Suppressor macrophage treated with lipopolysaccharide for 4 hours (primary cell): ENCODE measurements at places on chromosomes 2 and 18.
A peak's percentile ranks its signal among the peaks of the same experiment; 100 is the strongest.

- DNase-seq: no peak
Measured at GRCh38 chr2:133843091-133843490, 274.8 kb upstream of the NCKAP5 start.

DNA sequence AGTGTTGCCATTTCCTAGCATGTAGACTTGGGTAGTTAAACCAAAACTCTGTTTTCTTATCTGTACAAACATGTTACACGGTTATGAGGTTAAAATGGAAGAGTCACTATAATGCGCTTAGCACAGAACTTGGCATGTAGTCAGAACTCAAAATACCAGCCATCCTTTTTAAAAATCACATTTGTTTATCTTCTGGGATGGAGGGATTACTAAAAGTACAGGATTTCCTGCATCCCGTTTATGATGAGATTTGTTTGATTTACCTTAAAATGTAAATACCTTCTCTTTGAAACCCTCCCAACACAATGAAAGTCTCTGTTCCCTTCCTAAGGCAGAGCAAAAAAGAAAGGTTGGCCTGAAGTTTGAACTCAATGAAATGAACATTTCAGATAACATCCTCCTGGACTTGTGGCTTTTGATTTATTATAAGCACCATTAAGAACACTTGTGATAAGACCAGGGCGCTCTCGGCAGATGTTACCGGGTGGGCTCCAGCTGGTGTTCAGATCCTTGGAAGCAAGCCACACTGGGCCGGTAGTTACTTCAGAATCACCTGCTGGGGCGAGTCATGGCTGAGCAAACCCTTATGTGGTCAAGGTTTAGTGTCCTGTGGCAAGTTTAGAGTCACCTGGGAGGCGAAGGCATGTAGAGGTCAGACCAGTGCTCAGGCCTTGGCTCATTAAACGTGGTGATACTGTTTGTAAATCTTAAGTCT lies 105.7 kb downstream of the MGAT5 start:
- no peak for DNase-seq

DNA sequence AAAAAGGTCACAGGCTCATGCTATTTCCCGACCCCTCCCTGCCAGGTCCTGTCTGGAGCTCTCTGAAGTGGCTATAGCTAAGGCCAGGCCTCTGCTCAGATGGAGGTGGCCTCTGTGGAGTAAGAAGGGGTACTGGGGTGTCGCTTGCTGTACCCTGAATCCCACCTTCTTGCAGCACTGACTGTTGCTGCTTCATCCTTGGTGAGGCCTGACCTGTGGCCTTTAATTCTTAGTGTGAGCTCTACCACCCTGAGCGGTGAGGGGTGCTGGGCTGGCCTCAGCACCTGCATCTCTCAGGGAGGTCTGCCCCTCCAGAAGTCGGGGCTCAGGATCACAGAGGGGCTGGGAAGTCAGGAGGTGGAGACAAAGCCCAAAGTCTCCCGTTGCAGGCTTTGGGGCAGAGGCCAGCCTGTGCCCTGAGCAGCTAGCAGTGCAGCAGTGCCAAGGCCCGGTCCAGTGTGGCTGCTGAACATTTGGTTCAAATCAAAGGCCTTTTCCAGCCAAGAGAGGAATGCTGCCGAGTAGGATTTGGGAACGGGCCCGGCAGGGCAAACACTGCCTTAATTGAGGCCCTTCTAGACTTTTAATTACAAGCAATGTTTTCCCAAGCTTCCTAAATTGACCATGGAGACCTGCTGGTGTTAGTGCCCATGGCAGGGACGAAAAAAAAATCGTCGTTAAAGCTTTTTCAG lies 133.5 kb upstream of the HAAO start:
- no peak for DNase-seq

DNA sequence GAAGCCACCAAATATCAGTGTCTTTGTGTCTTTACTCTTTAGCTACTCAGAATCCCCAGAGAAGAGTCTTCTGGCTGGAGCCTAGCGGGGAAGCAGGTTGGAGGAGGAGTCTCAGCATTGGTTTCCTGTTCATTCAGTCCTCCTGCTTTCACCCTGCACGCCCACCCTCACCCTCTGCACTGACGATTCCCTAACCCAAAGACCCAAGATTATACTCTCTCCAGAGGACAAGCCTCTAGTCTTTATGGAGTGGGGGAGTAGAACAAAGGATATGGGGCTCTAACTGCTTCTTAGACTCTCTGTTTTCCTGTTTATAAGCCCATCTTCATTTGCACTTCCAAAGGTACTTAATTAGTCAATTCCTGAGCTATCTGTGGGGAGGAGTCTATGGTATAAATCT lies 338.8 kb downstream of the AGPS start:
- DNase-seq: no peak

DNA sequence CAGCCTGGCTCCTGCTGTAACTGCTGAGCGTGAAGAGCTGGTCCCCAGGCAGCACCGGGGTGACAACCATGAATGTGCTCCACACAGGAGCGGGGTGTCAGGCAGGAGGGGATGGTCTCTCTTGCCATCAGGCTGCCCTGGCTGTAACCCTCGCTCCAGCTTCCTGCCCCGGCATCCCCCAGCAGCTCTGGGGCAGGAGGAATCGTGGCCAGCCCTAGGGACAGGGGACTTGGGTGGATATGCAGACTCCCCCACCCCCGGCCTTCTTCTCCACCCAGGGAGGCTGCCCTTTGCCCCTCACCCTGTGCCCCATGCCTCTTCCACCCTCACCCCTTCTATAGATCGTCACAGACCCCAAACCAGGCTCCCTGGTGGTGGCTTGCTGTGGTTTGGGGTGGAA lies 69.4 kb upstream of the SMAD7 start:
- no peak for DNase-seq

- DNase-seq: no peak
Measured at GRCh38 chr18:10228326-10228725, 226.1 kb upstream of the APCDD1 start.

- DNase-seq: peak; percentile 73
Measured at GRCh38 chr2:224778474-224778877, 62.3 kb upstream of the CCDC195 start.

DNA sequence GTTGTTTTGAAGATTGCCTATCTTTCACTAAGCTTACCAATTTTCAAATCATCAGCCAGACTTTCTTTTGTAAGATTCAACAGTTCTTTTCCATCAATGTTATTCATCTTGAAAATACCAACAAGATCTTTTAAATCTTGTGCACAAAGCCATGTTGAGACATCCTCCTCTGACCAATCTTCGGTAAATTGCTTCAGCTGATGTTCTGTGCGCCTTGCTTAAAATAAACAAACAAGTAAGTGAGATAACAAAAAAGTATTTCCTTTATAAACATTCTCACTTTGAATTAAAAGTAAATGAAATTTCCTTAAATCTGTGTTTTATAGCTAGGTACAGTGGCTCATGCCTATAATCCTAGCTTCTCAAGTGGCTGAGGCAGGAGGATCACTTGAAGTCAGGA lies 30.3 kb downstream of the WDSUB1 start:
- no peak for DNase-seq

- no peak for DNase-seq
Measured at GRCh38 chr2:135815269-135815668, 21.7 kb downstream of the LCT start.

- no peak for DNase-seq
Measured at GRCh38 chr18:8232791-8233190, 376.4 kb upstream of the RAB12 start.

- no peak for DNase-seq
Measured at GRCh38 chr18:6917072-6917471, 187.6 kb downstream of the ARHGAP28 start.

- no peak for DNase-seq
Measured at GRCh38 chr2:55236992-55237543, 4.6 kb downstream of the RPS27A start.

DNA sequence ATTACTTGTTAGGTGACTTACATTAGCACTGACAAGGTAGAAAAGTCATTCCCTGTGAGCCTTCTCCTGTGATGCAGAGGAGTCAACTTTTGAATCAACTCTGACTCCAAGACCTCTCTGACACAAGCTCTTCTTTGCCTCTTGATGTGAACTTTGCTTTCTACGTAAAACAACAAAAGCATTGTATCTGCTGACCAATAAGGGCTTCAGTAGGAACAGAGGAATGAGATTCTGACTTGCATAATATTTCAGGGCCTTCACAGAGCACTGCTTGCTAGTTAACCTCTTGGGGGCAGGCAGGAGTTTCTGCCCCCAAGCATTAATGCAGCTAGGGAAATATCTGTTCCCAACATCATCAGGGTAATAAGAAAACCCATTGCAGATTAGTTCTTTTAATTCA lies 791.5 kb downstream of the BCL11A start:
- DNase-seq: no peak

- no peak for DNase-seq
Measured at GRCh38 chr2:225074919-225075681, 32.8 kb upstream of the DOCK10 start.

DNA sequence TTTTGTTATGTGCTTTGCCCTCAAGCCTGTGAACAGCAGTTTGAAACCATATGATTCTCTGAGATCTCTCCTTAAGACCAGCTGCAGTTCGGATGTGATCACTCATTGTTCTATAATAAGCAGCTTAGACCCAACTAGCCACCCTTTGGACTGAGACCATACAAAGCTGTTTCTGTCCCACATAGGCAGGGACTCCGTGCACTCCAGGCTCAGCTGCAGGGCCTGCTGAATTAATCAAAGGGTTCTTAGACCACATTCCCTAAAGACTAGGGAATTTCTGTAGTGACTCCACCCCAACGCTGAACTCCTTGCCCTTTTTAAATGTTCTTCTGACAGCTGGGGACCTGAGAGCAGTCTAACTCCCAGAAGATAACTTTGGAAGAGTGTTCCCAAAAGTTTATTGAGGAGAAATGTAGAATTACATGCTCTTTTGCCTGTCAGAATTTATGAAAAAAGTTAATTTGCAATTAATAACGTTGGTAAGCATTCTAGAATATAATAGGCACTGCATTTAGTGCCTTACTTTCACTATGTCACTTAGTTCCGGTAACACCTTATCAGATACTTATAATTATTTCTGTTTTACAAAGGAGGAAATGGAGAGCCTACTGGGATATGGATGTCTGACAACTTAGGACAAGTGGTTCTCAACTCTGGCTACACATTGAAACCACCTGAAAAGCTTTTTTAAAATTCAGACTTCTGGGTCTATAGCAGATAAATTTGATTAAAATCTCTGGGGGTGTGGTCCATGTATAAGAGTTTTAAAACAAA lies 42.3 kb downstream of the GULP1 start:
- DNase-seq: no peak

DNA sequence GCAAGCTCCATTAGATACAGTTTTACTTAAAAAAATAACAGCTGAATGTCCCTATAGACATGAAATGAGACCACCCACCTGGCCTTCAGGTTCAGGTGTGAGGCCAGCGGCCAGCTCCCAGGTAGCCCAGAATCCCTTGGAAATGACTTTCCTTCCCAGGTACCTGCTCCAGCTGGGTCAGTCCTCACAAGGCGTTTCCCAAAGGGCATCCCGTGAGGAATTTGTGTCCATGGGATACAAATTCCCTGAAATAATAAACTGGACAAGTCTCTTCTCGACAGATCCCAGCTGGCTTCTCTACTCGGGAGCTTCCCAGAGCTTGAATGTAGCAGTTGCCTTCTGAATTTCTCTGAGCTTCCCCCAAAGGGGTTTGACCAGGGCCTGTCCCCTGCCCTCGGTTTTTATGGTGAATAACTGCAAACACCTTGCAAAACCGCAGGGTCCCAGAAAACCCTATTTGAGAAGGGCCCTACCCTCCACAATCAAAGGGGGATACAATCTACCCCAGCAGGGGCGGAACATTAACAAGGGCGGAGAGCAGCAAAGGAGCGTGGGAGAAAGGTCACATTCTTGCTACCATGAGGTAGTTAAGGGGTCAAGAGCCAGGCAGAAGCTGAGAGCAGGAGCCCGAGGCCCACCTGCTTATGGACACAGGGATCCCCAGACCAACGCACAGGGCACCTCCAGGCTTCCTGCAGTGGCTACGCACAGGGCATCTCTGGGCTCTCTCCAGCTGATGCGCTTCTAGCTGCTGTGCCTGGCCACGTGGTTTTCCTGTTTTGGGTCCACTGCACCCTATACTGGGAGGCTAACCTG lies 107.7 kb downstream of the HDAC4 start:
- DNase-seq: no peak

DNA sequence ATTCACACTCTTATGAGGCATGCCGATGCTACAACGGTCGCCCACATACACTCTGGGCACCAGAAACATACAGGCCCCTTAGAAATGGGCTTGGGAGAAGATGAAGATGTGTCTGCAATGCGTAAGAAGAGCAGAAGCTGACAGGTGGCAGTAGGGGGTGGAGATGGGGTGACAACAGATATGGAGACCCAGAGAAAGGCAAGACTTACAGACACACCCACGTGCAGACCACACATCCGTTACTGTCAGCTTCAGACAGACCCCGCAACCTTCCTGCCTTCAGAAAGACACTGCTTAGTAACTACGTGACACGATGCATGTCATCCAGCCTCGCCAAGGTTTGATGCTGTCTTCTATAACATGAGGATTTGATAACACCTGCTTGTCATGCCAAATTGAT lies 89.5 kb downstream of the ZFP36L2 start:
- no peak for DNase-seq

DNA sequence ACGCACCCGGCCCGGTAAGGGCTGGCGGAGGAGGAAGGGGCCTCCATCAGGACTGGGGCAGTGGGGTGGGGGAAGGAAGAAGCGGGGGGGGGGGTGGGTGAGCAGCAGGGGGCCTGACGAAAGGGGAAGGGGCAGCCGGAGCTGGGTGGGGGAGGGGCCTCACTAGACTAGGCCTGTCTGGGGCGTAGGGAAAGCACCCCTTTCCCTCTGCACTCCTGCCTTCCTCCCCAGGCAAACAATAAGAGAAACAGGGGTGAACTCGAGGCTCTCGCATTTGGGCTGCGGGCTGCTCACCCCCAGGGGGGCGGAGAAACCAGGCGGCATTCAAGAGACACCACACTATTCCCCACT lies 82.7 kb upstream of the POMC start:
- no peak for DNase-seq
